GM13977 (cell line): ENCODE measurements at places on chromosomes 2 and 18.

GRCh38 chr2:227890495-227891079 is 19.2 kb downstream of the DAW1 start:
- DNase-seq = peak; percentile 41

DNA sequence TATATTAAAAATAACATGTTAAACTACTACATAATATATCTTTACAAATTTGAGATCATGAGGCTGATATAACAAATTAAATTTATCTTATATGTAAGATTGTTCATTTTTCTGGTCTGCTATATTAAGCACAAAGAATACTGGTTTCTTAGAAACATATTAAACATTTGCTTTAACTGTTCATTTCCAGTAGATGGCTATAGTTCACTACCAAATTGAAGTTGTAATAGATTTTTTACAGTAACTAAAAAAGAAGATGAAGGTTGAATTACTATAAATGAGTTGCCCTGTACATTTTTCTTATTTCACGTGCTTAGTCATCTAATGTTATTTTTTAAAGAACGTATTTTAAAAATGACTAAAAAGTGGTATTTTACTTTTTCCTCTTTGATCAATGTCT is 57.0 kb downstream of the ZNF407 start:
- DNase-seq = no peak

DNA sequence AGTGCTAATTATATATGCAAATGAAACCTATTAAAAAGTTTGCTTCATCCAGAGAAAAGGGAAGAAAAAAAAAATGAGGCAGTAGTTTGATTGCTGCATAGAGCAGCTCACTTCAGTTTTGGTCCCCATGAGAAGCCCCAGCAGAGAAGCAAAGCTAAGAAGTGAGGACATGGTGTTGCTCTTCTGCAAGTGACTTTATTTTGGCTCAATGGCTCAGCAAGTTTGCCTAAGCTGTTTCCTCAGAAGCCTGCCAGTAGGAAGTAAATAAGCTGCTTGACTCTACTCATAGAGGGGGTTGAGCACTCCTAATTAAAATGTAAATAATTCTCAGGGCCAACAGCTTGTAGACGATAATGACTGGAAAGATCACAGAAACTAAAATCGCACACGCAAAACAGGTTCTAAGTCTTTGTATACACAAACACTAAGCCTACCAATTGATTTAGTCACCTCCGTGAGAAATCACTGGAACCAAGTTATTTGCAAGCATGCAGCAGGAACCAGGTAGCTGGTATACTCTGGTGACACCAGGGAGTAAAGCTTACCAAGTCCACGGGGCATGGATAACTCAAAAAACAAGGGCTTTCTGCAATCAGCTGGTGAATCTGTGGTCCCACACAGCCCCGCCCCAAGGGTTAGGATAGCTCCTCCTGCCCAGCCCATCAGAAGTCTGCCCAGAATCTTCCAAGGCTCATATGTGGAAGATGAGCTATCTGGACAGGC is 39.7 kb upstream of the NABP1 start:
- DNase-seq = no peak

DNA sequence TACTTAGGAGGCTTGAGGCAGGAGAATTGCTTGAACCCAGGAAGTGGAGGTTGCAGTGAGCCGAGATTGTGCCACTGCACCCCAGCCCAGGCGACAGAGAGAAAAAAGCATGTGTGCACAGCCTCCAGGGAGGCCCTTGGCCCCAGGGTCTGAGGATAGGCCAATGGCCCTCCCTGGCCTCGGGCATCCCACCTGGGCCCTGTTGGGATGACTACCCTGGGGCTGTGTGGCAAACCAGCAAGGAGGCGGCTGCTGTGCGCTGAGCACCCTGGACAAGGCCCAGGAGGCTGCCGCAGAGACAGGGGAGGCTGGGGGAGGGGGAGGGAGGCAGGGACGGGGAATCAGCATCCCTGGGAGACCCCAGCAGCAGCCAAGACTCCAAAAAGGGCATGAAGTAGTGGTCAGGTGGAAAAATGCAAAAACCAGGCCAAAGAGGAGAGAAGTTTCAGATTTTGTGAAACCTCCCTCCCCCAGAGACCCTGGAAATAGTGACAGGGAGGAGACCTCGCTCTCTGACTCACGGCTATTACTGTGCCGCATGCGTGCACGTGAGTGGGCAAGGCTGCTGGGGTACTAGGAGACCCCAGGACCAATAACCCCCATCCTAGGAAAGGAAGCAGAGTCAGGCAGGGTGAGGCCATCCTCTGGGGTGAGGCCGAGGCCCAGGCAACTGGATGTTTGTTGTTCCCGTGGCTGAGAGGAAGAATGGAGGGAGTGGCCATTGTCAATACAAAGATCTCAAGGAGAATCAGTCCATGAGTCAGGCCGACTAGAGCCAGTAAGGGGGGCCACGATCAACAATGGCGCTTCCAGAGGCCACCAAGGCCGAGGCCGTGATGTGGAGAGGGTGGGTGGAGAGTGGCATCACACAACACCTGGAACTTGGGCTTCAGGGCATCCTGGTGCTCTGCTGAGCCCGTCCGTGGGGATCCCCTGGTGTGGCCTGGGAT is 16.0 kb upstream of the B3GNT7 start:
- DNase-seq = no peak

DNA sequence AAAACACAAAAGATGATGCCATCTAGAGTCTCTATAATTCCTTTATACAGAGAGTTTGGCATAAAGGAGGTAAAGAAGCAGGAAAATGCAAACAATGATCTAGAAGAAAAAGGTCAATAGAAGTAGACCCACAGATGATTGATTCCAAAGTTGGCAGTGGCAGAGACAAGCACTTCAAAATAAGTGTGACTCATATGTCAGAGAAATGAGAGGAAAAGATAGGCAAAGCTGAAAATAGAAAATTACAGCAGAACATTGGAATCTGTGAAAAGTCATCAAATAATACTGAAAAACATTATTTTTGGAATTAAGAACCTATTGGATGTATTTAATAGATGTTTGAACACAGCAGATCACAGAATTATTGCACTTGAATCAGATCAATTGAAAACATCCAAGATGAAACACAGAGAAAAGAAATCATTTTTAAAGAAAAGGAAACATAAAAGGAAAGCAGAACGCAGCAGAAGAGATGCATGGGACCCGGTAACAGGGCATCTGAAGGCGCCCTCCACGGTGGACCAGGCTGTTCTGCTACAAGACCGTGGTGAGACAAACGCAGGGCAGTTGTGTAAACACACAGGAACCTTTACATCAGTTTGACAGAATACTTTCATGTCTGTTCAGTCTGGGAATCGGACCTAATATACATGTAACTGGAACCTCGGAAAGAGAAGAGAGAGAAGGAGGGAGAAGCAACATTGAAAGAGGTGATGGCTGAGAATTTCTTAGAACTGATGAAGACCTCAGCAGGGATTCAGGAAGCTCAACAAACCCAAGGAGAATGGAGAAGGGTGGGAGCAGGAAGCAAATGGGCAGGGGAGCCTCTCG is 74.6 kb upstream of the GPC1 start:
- DNase-seq = no peak

- DNase-seq = no peak
Observed at GRCh38 chr18:49499046-49499637, 12.1 kb upstream of the C18orf32 start.

- no peak for DNase-seq
Observed at GRCh38 chr2:148530350-148530749, 114.2 kb upstream of the EPC2 start.

DNA sequence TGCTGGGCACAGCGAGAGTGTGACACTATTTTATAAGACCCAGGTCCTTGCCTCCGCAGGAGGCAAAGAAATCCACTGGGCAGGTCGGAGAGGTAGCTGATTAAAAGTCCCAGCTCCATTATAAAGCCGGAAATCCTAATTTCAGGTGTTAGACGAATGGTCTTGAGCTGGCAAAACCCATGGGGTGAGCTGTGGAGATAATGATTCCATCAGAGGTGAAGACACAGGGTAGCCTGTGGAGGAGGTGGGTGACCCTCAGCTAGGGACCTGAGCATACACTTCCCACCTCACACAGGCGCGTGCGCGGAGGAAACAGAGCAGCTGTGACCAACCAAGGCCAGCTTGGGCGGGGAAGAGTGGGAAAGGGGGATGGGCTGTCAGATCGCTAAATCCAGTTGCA is 201.7 kb upstream of the CXCR4 start:
- no peak for DNase-seq
